ENCODE measurements at places on chromosomes 6 and 20.

DNA sequence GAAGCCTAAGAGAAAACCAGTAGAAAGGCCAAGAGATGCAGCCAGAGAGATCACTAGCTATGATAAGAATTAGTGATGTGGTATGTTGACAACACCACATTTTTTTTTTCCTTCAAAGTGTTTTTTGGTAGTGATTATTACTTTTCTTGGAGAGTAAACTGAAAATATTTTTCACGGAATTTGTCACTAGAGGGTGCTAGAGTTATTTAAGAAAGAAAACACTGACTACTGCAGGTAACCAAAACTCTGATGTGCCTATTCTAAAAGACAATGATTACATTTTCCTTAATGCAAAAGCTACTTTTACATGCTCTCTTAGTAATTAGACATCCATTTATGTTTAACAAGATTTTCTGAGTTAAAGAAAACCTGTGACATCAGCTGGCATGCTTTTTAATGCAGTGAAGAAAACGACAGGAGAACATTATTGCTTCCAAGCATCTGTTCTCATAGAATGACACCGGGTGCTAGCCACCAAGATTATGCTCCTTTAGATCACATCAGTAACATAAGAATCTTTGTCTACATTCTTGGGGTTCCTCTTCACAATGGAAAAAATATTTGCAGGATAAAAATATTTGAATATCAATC is 28.8 kb downstream of the RWDD2A start:
- no peak for DNase-seq

- DNase-seq = no peak
Measured at GRCh38 chr6:88761237-88762031, 202.0 kb downstream of the RNGTT start.

DNA sequence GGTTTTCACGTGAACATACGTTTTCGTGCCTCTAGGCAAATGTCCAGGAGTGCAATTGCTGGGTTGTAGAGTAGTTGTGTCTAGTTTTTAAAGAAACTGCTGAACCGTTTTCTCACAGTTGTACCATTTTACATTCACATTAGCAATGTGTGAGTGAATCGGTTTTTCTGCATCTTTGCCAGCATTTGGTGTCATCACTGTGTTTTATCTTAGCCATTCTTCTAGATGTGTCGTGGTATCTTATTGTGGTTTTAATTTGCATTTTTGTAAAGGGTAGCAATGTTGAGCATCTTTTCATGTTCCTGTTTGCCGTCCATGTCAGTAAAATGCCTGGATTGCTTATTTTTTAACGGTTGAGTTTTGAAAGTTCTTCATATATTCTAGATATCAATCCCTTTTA is 10.2 kb downstream of the DOK5 start:
- no peak for DNase-seq

- DNase-seq = no peak
Measured at GRCh38 chr6:51411496-51412125, 592.9 kb downstream of the TFAP2B start.

DNA sequence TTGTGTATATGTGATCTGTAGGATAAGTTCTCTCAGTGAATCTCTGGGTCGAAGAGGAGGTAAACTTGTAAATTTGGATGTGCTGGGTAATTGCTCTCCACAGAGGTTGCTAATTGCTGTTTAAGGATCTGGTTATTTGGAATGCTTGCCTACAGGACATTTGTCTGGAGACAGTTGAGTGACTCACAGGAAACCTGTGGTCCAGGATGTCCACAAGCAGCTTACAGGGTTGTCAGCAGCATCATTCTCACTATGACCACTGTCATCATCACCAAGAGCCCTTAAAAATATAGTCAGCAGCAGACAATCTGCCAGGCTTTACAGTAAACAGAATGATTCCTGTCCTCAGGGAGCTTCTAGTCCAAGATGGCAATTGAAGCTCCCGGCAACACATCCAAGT is 31.2 kb upstream of the KCNK5 start:
- no peak for DNase-seq

DNA sequence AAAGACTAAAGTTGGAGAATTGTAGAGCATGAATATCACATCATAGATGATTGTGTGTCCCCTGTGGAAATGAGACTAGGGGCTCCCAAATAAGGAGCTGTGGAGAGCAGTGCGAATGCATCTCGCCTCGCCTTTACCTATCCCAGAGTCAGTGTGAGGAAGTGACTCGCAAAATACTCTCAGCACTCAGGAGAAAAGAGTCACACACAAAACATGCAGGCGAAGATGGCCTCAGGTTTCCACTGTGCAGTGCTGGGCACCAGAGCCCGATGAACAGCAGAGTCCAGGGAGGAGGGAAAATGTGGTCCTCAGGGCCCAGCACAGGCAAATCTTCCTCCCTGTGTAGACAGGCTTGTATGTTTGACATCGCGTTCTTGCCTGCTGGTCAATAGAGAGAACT is 126.5 kb upstream of the AFDN start:
- DNase-seq = no peak

DNA sequence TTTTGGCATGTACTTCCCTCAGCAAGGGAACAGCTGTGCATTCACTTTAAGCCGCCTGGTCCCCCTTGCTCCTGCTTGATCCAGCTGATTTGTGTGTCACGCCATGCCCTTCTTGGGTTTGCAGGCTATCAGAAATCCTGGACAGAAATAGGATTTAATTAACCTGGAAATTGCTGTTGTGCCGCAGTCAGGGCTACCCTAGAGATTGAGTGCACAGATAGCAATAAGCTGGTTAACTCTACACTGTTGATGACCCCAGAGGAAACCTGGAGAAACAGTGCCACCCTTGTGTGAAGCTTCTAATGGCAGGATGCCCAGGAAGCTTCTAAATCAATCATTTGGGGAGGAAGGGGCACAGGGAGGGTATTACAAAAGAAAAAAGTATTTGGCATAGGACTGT is 199.0 kb downstream of the JARID2 start:
- DNase-seq = no peak

DNA sequence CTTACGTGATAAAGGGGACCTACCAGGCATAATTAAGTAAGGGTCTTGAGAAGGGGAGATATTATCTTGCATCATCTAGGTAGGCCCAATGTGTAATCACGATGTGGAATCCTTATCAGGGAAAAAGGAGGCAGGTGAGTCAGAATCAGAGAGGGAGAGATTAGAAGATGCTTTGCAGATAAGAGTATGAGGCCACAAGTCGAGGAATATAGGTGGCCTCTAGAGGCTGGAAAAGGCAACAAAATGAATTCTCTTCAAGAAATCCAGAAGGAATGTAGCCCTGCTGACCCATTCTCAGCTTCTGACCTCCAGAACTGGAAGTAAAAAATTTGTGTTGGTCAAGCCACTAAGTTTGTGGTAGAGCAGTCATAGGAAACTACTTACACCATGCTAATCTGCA is 11.0 kb upstream of the ENPP4 start:
- no peak for DNase-seq

GRCh38 chr6:80468398-80468797 is 361.9 kb downstream of the BCKDHB start:
- no peak for DNase-seq

GRCh38 chr6:109946979-109947378 is 31.1 kb upstream of the GPR6 start:
- no peak for DNase-seq

- peak; percentile 65 for DNase-seq
Measured at GRCh38 chr6:41683523-41684310, 45.4 kb downstream of the MDFI start.
